ENCODE measurements at places on chromosomes 7 and 10.
A peak's percentile ranks its signal among the peaks of the same experiment; 100 is the strongest.

DNA sequence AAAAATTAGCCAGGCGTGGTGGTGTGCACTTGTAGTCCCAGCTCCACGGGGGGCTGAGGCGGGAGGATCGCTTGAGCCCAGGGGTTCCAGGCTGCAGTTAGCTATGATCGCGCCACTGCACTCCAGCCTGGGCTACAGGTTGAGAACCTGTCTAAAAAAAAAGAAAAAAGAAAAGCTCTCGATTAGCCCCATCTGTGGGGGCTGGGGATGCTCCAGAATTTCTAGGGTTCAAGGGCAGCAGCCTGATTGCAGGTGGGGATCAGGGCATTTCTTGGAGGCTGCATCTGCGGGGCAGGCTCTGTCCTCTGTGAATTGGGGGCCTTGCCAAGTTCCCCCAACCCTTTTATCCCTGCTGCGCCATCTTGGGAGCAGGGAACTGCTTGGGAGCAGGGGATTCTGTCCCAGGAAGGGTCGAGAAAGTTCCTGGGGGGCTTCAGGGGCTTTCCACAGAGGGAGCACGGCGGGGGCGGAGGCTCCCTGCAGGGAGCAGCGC lies 651 bp upstream of the ARPC1A start:
- DNase-seq: no peak

GRCh38 chr10:22539579-22540298 lies 174.6 kb downstream of the PIP4K2A start:
- DNase-seq: no peak

DNA sequence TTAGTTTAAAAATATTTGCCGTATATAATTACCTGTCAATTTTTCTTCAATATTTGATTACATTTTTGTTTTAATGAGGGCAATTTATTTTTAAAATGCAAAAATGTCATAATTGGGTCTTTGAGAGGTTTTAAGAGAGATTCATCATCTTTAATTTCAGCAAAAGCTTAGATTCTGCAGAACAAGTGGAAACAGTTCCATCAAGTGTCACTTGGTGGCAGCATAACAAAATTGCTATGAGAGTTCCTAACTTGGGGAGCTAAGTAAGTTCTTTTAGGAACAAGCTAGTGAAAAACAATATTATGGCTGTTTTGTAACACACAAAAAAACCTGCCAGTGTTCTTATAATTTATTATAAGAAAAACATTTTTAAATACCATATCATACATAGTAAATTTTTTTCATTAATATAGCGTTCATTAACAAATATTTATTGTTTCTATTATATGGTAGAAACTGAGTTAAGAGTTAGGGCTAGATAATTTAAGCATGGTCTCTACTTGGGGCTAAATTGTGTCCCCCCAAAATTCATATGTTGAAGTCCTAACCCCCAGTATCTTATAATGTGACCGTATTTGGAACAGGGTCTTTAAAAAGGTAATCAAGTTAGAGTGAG lies 155.2 kb downstream of the MAGI2 start:
- peak; percentile 64 for DNase-seq

DNA sequence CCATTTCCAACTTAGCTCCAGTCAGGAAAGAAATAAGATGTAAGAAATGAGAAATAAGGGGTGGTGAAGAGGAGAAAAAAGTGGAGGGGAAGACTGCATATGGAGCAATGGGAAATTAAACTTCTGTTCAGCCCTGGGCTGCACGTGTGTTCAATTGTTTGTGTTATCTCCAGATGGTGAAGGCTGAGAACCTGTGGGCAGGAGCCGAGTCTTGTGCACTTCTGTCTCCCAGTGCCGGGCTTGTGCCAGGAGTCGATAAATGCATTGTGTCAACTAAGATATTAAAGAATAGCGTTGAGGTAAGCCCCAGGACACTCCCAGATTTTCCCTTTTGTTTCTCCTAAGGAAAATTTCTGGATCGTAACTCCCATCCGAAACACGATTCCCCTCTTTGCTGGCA lies 98.2 kb downstream of the PRLHR start:
- no peak for DNase-seq

- DNase-seq: peak; percentile 83
Measured at GRCh38 chr10:99693933-99694583, 34.7 kb downstream of the ENTPD7 start.
